Skin of body (tissue), 3 donors: ENCODE measurements at places on chromosomes 2 and 18. TPM values are rescaled to one million over a fixed set of nuclear protein-coding genes. Genes with fewer than 3 reads are reported as not detected.

- DNase-seq: no peak
These were observed 200.5 kb upstream of the RND3 start for GRCh38 chr2:150688016-150688415.

DNA sequence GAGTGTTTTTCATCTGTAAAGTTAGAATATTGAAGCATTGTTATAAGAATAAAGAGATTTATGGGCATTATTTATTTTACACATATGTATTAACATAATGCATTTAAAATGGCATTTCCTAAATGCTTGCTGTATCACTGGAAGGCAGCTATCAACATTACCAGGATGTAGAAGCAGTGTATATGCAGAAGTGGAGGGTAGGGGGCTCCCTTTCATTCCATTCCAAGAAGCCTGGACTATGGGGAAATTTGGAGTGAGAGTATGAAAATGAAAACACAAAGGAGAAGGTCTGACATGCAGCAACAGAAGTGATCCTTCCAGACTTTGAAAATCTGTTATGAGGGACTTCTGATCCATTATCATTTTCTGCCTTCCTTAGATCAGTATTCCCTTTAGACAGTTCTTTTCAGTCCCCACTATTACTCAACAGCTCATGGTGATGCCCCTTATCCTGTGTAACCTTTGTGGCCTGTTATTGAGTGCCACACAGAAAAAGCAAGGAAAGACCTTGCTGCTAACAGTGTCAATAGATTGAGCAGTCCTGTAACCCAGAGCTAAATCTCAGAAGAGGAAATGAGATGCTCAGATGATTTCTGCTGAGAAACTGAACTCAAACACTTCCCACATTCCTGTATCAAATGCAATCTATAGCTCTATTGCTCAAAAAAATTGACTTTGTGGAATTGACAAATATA is 216.6 kb downstream of the HNMT start:
- no peak for DNase-seq

DNA sequence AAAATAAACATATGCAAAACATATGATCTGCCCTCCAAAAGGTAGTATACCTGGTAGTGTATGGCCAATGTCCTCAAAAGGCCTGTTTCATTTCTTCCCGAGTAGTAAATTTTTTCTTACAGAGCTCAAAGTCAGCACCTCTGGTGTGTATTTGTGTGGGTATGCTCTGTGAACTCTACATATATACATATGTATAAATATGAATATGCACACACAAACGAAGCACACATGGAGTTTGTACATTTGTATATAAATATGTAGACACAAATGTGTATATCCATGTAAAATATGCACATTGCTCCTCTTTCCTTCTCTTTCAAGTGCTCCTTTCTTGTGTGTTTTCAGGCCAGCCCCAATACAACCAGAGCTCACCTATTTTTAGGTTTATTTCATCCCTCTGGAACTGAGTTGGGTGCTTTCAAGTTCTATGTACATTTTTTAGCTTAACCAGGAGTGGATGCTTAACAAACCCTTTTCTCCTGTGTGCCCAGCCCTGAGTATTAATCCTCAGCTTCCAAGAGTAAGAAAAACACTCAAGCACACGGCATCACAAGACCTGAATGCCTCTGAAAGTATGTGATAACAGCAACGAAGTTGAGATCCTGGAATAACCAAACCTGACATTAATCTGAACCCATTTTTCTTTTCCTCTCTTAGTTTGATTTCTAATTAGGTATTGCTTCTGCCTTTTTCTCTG is 12.2 kb upstream of the GALNT5 start:
- DNase-seq: no peak

DNA sequence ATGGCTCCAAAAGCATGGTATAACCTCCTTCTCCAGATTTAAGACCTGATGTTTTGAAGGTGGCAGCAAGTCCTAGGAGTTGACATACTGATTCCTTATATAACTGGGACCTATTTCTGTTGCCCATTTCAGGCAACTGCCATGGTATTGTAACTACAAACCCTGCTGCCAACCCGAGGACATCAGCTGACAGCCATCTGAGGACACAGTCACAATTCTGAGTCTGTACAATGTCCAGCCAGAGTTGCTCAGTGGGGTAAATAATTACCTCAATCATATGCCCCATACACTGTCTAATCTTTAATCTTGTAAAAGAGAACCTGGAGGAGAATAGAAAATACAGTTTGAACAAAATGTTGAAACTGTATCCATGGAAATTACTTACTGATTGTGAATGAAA is 8.7 kb upstream of the GAREM2 start:
- no peak for DNase-seq

DNA sequence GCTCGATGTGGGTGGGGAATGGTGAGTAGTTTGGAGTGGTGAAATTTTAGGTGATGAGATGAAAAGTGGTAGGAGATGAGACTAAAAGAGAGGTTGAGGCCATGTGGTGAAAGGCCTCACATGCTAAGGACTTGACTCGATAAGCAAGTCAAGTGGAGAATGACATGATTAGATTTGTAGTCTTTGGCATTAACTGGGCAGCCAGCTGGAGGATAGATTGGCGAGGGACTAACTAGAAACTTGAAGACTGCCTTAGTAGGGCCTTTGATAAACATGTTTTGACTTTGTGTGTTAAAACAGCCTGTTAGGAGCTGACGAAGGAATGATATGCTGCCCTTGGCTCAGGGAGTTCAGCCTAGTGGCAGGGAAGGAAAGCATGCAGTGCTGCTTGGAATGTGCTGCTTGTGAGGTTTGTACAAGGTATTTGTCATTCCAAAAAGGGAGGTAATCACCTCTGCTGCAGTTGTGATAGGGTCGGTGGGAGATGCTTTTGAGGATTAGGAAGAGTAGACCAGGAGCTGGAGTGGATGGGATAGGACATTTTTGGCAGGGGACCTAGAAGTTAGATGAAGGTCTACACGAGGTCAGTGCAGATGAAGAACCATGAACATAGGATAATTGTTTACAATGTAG is 22.0 kb downstream of the PHLPP1 start:
- no peak for DNase-seq

DNA sequence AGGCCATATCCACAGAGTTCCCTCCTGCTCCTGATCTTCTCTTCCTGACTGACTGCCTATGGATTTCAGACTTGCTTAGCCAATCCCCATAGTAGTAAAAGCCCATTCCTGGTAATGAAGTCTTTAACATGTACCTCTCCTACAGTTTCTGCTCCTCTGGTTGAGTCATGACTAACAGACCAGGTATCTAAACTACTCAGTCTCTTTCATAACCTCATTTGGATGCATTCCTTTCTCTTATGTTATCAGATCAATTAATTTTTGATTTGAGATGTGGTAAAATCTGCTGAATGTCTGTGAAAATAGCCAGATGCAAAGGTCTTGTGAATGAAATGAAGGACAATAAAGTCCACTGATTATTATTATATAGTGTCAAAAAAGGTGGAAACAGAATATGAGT is 198.0 kb downstream of the NBAS start:
- DNase-seq: no peak

DNA sequence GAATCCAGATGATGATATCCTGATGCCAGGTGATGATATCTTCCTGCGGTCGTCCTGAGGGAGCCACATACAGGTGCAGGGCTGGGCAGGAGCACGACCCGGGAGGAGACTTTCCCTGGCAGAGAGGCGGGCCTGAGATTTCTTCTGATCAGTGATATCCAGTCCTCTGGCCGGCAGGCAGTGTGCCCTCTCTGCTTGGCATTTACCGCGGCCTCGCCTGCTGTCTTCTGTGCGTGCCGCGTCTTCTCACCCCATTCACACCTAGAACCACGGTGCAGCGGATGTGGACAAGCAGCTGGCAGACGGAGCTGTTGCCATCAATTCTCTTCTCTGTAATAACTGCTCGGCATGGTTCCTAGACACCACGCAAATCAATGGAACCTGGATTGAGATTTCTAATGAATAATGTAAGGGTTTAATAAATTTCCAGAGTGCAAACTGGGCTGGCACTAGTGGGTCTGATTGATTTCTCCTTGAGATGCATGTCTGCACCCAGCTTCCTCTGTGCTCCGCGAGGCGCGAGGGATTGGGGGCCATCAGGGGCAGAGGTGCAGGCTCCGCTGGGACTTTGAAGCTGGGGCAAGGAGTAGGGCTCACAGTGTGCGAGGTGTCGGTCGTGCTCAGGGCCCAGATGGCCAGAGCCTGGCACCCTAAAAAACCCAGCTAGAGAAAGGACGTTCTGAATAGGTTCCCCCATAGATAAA is 208.9 kb upstream of the HDAC4 start:
- DNase-seq: no peak

DNA sequence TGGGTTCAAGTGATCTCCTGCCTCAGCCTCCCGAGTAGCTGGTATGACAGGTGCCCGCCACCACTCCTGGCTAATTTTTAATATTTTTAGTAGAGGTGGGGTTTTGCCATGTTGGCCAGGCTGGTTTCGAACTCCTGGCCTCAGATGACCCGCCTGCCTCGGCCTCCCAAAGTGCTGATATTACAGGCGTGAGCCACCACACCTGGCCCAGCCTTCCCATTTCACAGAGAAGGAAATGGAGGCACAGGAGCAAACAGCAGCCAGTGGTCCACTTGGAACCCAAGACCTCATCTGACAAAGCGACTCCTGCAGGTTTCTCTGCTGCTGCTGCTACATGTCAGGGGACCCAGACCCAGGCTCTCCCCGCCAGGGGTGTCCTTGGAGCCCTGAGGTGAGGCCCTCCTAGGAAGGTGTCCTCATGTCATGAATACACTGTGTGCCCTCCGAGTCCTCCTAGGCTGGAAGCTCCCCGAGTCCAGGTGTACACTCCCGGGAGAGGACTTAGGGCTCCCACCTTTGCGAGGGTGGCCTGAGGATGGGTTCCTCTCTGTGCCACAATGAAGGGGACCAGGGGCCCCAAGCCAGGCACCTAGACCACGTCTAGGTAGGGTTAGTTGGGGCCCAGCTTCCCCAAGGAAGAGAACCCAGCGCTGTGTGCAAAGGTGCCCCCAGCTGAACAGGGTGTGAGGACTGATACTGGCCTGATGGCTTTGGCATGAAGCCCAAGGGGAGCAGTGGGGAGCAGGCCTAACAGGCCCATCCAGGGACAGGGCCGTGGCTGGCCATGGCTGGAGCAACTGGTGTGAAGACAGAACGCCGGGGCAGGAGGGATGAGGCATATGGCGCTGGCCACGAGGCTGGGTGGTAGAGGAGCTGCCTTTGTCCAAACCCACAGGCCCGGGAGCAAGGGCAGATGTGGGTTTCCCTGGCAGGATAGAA is 56.1 kb downstream of the HS6ST1 start:
- DNase-seq: no peak

DNA sequence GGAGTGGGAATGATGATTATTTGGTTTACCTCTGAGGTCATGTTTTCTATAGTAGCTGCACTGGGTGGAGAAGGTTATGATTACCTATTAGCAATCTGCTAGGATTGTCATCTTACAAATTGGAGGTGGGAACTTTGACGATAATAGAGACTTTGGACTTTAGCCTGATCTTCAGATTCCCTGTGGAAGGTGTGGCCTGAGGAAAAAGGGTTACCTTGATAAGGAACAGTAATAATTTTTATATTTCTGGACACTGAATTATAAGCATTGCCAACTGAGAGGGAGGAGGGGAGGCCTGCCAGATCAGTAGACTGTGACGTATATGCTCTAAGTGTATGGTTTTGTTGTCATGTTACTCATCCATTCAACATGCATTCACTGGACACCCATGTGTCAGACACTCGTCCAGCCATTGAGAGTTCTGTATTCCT is 183.4 kb upstream of the FOSL2 start:
- no peak for DNase-seq

GRCh38 chr2:235640377-235640776 is 146.5 kb downstream of the AGAP1 start:
- no peak for DNase-seq

DNA sequence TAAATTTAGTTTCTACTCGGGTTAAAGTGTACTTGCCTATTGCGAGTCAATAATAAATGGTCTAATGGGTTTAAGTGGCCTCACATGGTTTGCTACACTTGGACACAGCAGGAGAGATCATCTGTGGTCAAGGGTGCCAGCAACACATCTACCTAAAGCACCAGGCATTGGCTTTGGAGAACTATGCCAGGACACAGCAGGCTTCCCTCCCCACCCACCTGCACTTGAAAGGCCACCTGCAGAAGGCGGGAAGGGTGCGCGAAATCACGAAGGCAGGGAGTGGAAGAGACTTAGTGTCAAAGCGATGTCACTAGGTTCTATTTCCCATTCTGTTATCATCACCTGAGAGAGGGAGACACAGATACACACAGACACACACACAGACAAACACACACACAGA is 44.5 kb downstream of the MYT1L start:
- no peak for DNase-seq

GRCh38 chr2:111149882-111150455 is 29.3 kb downstream of the BCL2L11 start:
- DNase-seq: no peak

- no peak for DNase-seq
These were observed 450.1 kb downstream of the LPIN1 start for GRCh38 chr2:12196495-12196894.

DNA sequence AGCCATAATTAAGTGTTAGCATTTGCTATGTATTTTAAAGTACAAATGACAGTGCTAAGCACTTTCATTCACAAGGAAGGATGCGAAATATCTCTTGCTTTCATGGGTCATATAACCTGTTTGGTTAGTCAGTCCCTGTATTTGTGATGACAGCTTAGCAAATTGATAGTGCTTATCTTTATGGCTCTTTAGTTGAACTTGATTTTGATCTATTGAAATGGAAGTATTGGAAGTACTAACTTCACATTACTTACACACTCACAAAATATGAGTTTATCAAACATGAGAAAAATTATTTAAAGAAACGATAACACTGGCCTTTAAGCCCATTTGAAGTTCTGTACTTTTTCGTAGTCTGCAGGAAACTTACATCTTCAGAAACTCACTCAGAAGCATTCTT is 97.4 kb upstream of the NEUROD1 start:
- no peak for DNase-seq

DNA sequence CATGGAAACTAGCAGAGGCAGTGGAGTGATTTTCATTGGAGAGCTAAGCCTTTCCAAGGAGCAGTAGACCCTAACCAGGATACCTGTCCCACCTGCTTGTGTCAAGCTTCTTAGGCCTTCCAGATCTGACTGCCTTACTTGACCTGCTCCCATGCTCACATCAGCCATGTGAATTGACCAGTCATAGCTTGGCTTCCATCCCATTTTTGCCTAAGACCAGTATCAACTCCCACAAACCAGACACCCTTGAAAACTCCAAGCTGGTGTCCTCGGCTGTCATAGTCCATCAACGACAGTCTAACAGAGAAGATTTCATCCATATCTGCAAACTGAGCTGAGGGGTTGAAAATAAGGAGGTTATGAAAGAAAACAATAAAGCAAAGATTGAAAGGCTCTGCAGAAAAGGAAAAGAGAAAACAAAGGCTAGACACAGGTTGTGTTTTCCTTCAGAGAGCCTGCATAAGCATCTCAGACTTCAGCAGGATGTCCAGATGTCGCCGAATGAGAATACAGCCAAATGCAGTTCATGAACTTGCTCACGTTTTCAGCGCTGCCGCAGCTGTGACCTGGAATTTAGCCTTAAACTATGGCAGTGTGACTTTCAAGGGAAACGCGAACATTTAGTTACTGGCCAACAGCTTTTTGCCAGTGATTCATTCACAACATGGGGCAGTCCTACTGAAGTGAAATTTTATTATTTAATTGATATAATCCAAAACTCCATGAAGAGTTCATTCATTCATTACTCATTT is 868.1 kb upstream of the ID2 start:
- DNase-seq: no peak

The FOXD4L1 gene
- total RNA-seq: not detected

The MARCHF4 gene
- total RNA-seq: not detected

The SULT1C4 gene
- 14.7 TPM for total RNA-seq

The CAPN14 gene
- 0.49 TPM for total RNA-seq

The TUBA4B gene
- total RNA-seq: not detected

The BOD1L2 gene
- total RNA-seq: not detected

The OLA1 gene
- total RNA-seq: 76.2 TPM
